ENCODE measurements at places on chromosomes 5 and 9.

- DNase-seq: no peak
Observed at GRCh38 chr5:90803381-90803780, 244.8 kb downstream of the ADGRV1 start.

- no peak for DNase-seq
Observed at GRCh38 chr9:23779220-23779619, 46.8 kb downstream of the ELAVL2 start.

DNA sequence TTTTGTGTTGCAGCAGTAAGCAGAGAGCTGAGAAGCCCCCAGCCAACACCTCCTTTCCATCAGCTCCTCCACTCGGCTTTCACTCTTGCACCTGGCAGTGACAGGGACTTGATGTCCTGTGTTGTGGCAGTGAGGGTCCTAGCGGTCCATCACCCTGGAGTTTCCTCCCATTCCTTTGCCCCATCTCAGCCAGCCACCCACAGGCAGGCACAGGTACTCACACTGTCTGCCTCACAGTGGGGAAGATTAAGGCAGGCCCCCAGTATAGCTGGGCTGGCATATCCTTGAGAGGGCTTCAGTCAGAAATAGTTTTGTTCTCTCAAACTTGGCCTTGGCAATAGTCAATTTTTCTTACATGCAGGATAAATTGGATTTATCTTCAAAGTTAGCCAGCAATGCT, 362.7 kb downstream of the GADD45G start:
- DNase-seq: no peak

DNA sequence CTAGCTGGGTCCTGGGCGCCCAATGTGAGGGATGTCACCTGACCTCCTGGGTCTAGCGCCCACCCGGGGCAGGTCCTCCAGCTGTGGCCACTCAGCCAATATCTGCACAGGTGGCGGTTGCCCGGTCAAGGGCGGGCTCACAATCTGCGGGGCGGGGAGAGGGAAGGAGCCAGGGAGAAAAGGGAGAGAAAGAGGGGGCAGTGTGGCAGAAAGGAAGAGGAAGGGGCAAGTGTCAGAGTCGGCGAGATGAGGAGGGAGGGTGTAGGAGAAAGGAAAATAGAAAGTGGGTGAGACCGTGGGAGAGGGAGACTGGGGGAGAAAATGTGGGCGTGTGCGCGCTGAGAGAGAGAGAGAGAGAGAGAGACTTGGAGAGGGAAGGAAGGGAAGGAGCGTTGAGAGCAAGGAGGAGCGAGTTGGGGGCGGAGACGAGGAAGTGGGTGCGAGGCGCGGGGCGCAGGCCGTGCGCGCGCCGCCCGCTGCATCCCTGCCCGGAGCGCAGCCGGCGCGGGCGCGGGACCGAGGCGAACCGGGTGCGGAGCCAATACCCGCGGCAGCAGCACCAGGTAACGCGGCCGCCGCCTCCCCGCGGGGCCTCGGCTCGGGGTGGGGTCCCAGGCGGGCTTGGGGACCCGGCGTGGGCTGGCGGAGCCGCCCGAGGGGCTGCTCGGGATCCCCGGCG, at the start of gene HRH2:
HRH2 (plus strand) TSS at position 479 of the 679 bp plus-strand sequence. CDS start 25,163 bp downstream, outside the sequence.
- peak; percentile 49 for DNase-seq

DNA sequence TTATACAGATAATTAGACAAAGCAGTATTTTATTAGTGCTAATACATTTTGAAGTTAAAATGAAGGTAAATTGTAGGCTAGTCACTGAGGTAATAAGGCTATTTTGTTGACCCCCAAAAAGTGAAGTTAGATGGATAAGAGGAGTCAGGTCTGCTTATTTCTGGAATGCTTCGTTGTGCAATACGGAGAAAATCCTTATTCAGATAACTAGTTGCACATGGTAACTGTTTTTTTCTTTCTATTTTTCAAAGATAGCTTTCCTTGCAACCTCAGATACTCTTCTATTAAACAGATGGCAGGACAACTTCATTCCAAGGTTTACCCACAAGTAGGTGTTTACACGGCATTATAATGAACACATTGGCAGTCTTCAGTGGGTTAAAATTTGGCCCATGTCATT, 101.1 kb downstream of the TMEM174 start:
- DNase-seq: no peak

DNA sequence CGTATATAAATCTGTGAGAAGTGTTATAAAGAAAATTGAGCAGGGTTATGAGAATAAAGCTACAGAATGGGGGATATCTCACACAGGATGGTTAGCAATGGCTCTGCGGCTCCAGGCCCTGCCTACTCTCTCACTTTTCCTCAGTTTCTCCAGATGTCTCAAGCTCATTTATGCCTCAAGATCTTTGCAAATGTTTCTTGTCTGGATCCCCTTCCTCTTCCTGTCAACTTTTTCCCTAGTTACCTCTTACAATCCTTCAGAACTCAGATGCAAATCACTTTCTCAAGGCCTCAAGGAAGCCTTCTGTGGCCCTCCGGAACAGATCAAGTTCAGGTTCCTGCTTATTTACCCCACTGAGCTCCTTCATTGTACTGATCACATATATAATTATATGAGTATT, 386.4 kb downstream of the RAB3C start:
- no peak for DNase-seq

- peak; percentile 46 for DNase-seq
Observed at GRCh38 chr9:93682155-93682968, 106.0 kb downstream of the PHF2 start.

DNA sequence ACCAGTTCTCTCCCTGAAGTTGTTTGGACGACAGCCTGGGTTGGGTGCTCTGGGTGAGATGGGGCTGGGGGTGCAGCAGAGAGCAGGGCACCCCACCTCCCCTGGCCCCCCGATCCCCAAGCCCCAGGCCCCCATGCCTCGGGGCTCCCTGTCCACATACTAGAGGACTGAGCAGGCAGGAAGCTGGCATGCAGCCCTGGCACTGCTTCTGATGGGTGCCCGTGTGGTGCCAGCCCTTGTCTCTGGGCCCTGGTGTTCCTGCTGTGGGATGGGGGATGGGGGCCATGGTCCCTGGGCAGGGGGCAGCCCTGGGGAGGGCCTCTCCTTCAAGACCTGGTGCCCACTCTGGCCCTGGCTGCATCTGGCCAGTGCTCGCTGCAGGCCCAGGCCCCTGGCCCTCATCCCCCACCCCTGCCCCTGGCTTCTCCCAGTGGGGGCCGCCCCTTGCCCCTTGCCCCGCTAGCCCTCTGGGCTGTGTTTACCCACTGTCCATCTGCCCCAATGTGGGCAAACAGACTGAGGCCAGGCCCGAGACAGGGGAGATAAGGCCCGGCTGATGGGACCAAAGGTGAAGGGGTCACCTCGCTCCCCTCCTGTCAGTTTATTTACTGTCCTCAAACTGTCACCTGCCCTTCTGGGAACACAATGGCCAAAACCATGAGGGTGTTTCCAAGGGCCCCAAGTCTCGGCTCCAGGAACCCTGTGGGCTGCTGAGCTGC, 67.3 kb upstream of the RXRA start:
- no peak for DNase-seq

DNA sequence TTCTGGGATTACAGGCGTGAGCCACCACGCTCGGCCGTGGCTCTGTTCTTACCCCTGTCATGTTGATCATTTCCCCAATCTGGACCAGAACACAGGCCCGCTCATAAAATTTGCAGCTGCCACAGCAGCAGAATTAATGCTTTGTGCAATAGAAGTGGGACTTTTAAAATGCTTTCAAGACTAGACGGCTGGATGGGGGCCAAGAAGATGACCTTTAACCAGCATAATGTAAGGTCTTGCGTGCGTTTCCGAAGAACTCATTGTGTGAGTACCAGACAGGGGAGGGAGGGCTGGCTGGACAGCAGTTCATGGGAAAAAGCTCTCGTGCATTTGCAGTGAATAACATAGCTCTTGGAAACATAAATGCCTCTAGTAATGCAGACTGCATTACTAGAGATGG, 3.5 kb upstream of the WDR38 start:
- DNase-seq: no peak

DNA sequence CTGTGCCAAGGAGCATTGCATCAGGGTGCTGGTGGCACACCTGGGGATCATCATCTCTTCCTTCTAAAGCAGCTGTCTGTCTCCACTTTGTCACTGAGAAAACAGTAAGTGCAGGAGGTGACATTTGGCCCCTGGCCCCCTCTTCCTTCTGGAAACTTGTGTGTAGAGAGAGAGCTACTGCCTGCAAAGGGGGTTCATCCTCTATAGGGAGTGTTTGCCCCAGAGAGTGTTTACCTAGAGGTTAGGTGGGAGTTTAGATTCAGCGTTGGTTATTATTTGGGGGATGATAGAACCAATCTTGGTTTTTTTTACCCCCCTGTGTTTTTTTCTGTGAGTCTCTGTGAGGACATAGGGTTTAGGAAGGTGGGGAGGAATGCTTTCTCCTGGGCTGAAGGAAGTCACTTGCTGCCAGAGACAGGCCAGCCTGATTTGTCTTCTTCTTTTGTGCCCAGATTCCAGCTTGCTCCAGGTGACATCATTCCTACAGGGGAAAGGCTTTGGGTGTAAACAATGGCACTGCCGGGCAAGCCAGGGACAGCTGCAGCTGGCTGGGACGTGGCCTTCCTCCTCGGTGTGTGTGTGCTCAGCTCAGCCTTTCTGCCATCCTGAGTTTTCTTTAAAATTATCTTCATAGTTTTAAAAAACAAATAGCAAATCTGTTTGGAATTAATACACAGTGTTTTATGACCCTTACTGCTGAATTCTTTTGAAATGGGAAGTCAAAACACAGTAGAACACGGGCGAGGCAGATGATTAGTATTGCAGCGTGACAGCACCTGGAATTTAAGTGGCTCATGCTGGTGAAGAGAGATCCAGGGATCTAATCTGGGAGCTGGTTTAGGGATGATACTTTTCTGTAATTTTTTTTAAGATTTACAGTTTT, 24.5 kb downstream of the PRRC2B start:
- no peak for DNase-seq

DNA sequence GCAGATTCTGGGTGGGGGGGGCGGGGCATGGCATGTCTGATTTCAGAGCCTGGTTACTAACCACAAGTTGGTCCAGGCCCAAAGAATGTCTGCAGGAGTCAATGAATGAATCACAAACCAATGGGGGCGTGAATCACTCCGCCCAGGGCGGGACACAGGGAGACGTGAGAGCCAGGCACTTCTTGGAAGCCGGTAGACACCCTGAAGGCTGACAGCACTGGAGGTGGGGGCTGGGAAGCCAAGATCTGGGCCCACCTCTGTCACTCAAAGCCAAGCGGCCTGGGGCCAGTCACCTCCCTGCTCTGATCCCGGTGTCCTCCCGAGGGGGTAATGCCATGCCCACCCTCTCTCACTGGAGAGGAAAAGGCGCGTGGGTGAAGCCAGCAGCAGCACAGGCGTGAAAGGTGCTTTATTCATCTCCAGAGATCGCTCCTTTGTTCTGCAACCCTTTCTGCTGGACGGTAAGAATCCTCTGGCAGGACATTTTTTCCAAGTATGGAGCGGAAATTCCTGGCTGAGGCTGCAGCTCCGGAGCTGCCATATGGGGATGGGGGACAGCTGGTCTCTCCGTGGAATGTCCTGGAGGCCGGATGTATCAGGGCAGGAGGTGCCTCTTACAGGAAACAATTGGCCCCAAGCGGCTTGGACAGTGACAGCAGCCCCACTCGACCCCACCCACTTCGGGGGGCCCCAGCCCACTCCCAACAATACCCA, 85.0 kb downstream of the STK10 start:
- DNase-seq: no peak

DNA sequence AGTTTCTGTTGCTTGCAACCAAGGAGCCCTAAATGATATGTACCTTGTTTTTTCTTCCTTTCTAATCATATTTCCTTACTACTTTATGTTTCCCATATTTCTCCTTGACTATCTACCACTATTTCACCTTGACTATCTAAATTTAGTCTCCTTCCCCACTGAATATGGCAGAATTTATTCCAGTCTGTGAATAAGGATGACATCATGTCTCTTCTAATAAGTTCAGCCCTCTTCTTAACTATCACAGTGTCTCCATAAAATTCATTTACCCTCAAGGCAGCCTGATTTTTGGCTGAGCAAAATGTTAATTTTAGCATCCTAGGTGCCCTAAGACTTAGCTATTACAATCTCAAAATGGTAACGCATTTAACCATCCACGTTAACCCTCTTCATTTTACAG, 99.5 kb upstream of the EQTN start:
- no peak for DNase-seq

DNA sequence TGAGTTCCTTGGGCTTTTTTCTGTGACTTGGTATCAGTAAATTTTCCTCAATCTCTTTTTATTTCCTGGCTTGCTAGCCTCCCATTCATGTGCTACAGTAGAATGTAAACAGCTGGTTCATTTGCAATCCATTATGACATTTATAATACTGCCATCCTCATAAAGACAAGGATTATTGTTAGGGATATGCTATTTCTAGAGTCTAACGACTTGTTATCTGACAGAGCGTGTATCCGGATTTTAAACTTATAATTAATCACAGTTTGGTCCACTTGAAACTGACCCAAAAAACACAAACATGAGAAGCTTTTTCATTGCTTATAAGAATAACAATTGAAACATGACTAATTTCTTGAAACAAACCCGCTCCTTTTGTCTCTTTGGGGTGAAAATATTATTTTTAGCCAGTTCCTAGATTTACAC, 585.8 kb downstream of the TLE4 start:
- no peak for DNase-seq

DNA sequence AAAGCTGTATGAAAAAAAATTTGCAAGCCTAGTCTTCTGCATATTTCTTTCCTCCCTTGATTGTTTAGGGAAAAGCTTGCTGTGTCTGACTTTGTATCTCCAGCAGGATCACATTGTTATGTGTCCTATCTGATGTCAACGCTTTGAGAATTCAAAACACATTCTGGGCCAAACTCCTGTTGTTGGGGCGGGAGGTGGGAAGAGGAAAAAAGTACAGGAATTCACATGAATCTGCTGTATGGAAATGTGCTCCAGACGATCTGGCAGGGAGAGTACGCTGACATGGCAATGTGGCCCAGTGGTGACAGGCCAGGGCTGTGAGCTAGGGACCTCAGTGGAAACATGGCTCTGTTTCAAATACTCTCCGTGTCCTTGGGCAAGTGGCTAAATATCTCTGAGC, 87.4 kb upstream of the GNA14 start:
- DNase-seq: no peak

DNA sequence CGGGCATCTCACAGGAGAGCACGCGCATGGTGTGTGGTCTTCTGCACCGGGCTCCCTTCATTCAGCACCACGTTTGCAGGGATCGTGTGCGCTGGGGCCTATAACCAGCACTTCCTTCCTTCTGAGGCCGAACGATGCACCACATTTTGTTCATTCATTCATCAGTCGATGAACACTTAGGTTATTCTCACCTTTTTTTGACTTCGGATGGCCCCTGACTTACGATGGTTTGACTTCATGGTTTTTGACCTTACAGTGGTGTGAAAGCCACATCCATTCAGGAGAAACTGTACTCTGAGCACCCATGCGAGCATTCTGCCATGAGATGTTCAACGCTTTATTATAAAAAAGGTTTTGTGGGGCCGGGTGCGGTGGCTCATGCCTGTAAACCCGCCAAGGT, 27.5 kb downstream of the TSPAN17 start:
- no peak for DNase-seq

GRCh38 chr9:105238302-105238701, 6.1 kb upstream of the SLC44A1 start:
- DNase-seq: no peak
